ENCODE measurements at places on chromosomes 2 and 18. TPM values are rescaled to one million over a fixed set of nuclear protein-coding genes. Genes with fewer than 3 reads are reported as not detected.

GRCh38 chr18:805755-806110 is 6.3 kb downstream of the YES1 start:
- ATAC-seq = no peak

DNA sequence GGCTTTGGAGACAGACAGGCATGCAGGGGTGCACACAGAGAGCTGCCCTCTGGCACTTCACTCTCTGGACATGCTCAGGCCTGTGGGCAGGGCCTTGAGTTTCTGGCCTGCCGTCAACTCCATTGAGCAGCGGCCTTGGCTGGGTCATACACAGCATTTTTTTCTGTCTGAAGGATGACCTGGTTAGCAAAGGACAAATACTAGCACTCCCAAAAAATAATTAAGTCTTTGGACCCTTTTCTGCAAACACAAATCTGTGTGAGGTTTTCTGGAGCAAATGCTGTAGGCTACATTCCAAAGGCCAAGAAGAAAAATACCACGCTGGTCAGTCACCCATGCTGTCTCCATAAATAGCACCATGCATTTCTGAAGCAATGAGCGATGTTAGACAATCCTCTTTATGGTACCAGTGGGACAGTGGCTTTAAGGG is 124.7 kb upstream of the CTAGE1 start:
- no peak for ATAC-seq

DNA sequence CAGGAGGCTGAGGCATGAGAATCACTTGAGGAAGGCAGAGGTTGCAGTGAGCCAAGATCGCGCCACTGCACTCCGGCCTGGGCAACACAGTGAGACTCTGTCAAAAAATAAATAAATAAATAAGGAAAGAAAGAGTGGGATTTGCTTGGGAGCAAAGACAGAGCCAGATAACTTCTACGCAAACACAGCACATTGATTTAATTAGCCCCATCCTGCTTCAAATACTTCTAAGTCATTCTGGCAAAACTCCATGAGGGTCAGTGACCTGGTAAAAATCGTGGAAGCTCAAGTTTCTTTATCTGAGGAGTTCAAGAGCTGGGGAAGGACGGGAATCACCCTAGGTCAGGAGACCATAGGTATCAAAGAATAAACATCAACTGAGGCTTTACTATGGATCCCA is 70.6 kb upstream of the TCF7L1 start:
- ATAC-seq = no peak

DNA sequence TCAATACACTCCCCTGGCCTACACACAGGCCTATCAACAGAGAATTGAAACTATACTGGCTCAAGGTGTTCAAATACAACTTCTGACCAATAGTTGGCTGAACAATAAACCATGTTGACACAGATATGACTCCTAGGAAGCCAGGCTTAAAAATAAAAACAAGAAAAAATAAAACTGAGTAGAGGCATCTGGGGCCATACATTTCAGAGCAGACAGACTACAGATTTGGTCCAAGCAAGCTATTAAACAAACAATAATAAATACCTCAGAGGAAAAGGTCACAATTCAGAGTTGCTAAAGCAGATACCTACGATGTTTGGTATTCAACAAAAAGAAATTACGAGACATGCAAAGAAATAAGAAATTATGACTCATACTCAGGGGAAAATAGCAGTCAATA is 132.8 kb upstream of the ACVR2A start:
- ATAC-seq = no peak

- ATAC-seq = no peak
Measured at GRCh38 chr2:100334929-100335328, 12.6 kb upstream of the LONRF2 start.

- ATAC-seq = no peak
Measured at GRCh38 chr2:216678813-216679657, 16.3 kb downstream of the IGFBP5 start.

DNA sequence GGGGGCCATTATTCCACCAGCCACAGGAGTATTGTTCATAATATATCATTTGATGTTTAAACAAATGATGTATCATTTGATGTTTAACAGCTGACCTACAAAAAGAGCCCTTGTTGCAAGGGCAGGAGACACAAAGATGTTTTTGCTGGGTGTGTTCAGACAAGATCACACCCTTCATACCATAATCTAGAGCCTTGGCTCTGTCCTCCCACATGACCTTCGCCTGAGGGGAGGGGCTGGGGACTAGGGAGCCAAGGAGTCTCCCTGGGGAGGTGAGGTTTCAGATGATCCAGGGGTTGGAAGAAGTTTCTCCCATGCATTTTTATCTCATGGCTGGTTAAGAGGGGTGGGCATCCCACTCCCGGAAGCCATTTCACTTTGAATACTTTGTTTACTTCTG is 33.5 kb downstream of the CDC42EP3 start:
- peak; percentile 57 for ATAC-seq

GRCh38 chr2:214079032-214079431 is 331.8 kb upstream of the VWC2L start:
- ATAC-seq = no peak

DNA sequence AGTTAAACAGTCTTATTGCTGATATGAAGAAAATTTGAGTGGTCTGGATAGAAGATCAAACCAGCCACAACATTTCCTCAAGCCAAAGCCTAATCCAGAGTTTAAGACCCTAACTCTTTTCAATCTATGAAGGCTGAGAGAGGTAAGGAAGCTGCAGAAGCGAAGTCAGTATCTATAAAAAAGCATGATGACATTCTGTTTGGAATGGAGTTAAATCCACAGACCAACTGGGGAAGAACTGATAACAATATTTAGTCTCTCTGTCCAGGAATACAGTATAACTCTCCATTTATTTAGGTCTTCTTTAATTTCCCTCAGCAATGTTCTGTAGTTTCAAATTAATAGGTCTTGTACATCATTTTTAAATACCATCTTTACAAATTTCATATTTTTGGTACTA is 16.0 kb downstream of the PIGN start:
- no peak for ATAC-seq

DNA sequence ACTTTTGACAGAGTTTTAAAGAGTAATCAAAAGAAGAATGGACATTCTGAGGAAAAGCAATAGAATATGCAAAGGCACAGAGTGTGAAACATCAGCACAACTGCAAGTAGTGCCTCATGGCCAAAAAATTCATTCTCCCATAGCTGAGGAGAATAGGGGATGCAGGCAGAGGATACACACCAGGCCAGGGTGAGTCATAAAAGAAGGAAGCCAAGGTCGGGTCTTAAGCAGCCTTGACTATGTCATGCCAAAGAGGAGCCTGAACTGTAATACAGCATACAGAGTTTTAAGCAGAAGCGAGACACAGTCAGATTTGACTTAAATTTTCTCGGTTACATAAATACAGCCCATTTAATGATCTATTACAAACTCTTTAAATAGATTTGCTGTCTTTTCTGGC is 165.0 kb downstream of the LNPK start:
- no peak for ATAC-seq

DNA sequence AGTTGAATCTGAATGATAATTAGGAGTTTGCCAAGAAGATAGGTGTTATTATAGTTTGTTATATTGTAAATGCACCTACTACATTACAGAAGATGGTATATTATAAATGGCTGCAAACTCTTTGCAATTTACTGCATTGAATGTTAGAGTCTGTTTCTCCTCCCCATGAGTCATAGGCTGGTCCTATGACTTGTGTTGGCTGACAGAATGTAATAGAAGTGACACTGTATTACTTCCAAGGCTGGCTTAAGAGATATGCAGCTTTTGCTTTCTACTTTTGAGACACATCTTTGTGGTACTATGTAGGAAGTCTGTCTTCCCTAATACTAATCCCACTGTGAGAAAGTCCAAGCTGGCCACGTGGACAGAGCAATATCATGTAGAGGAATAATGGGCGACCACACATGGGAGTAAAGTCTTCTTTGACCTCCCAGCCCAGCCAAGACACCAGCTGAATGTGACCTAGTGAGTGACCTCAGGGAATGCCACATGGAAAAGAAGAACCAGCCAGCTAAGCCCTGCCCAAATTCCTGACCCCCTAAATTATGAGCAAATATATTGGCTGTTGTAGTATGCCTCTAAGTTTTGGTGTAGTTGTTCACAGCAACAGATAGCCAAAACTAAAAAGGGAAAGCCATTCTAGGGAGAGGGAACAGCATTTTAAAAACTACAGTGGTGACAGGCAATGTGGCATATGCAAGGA is 6.8 kb upstream of the DDX1 start:
- ATAC-seq = no peak

- ATAC-seq = no peak
Measured at GRCh38 chr18:74895686-74896085, 298.0 kb downstream of the ZNF407 start.

DNA sequence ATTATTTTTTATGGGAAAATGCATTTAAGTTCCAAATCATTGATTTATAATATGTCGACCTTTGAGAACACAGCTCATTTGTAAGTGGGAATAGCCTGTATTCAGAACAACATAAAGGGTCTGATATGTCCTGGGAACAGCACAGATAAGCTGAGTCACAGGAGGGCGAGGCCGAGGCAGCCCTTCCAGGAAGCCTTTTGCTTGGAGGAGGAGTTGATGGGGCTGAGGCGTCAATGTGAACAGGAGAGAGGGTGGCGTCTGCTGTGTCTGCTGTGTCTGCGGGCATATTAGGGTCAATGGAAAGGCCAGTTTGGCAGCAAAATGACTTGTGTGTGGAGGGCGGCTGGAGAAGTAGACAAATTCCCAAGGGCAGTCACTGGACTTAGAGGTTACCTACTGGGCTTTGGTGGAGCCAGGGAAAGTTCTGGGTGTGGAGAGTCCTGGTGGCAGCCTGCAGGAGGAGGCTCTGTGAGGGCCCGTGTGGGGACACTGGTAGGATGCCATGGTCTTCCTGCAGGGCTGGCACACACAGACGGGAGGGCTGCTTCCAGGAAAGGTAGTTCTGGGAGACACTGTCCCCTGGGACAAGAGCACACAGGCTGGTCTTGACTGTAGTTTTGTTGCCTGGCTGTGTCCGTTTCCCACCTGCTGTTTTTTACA is 128.1 kb downstream of the GLI2 start:
- peak; percentile 81 for ATAC-seq

DNA sequence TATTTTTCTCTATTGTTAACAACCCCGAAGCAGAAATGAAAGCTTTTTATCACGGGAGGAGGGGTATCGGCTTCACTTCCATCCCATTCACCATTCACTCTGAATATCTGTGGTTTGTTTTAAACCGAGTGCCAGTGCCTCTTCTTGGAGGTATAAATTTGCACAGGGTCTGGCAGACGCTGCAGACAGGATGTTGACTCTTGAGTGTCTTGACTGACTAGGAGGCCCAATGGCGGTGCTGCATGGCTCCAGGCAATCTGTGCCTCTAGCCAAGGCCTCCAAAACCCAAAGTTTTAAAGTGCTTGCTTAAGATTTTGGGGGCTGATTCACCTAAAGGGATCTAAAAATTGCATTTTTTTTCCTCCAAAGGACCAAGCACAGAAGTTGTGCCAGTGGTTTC is 183.8 kb downstream of the LTBP1 start:
- no peak for ATAC-seq

OTOS gene
- not detected for total RNA-seq

RAB27B gene
- 10.7 TPM for total RNA-seq

TNFRSF11A gene
- 0.64 TPM for total RNA-seq

LYG1 gene
- total RNA-seq = 1.4 TPM

NMUR1 gene
- 0.07 TPM for total RNA-seq

CTAGE1 gene
- total RNA-seq = not detected

All from motor neuron (in vitro differentiated cells).